Psoas muscle (tissue), 8 donors: ENCODE measurements at places on chromosomes 7 and 10. TPM values are rescaled to one million over a fixed set of nuclear protein-coding genes. Genes with fewer than 3 reads are reported as not detected.

DNA sequence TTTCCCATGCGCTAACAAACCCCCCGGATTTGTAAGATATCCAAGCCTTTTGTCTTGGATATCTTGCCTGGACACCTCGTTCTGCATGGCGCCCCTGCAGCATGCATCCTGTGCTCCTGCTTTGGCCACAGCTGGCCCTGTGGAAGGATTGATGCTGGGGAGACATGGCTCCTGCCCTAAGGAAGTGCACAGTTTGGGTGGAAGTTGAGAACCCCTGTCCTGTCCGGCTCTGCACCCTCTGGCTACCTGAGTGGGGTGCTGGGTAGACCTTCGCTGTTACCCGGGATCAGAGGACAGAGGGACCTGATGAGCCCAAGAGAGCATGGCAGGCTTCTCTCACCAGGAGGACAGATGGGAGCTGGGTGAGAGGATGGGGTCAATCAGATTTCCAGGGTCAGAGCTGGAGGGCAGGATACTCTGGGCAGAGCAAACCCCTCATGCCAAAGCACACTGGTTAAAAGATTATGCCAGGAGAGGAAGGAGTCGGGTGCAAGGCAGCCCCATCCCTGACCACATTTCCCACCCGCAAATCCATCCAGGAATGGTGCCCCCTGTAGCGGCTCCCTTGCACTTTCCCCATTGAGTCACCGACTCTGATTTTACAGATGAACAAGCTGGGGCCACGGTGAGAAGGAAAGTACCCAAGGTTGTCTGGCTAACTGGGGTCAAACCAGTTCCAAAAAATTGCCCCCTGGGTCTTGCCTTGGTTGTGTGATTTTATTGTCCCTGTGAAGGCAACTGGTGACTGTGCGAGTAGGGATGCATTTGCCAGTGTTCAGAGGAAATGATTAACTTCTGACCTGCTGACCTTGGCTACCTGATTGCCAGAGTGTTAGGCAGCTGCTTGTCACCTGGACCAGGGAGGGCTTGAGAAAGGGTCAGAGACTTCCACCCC lies 290.1 kb upstream of the ZMIZ1 start:
- DNase-seq, result no peak

DNA sequence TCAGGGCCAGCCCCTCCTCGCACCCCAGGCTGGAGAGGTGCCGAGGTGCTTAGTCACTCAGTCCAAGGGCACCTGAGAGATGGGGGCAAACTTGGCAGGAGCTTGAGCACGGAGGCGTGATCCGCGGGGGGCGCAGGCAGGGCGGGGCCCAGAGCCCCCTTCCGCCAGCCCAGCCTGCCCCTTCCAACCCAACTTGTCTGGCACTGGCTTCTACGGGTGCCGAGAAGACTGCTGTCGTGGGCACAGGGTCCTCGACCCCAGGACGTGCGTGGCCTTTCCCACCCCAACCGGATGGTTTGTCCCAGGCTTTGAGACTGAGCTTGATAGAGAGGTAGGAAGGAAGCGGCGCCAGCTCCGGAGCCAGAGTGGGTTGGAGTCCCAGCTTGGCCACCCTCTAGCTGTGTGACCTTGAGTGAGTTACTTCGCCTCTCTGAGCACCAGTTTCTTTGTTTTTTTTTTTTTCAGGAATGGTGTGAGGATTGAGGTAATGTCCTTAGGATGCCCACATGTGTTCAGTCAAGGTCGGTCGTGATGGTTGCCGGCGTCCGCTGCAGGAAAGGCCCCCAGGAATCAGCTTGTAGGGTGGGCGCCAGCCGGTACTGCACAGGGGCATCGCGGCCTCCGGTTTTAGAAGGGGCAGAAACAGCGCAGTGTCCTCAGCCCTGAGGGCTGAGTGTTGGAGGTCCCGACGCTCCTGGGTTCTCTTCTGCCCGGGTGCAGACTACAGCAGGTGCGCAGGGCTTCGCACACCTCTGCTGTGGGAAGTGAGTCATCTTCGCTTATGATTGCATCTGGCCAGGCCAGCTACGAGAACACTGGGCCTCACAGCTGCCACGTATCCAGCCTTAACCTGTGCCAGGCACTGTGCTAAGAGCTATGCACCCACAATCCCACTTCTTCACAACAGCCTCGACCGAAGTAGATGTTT lies 28.6 kb upstream of the VAX1 start:
- no peak for DNase-seq

DNA sequence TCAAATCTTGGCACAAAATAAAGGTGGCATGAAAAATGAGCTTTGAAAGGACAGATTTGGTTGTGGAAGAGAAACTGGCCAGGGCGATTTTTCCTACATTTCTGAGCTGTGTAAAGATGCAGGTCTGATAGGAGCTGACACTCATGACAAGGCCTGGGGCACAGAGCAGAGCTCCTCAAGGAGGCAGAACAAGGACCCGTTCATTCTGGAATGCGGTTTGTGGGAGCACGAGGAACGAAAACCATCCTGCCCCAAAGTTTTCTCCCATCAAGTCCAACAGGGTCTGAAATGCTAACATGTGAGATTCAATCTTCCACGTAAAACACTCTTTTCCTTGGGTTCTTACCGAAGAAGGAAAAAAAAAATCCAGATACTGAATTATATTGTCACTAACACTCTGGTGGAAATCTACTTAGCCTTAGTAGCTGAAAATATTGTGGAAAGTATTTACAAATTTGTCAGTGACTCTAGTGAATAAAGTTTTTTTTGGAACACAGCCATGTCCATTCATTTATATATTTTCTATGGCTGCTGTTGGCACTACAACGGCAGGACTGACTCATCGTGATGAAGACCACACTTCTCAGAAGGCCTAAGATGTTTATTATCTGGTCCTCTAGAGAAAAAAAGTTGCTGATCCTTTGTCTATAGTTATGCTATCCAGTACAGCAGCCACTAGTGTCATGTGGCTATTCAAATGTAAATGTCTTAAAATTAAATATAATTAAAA lies 215.7 kb downstream of the BAMBI start:
- DNase-seq, result no peak

DNA sequence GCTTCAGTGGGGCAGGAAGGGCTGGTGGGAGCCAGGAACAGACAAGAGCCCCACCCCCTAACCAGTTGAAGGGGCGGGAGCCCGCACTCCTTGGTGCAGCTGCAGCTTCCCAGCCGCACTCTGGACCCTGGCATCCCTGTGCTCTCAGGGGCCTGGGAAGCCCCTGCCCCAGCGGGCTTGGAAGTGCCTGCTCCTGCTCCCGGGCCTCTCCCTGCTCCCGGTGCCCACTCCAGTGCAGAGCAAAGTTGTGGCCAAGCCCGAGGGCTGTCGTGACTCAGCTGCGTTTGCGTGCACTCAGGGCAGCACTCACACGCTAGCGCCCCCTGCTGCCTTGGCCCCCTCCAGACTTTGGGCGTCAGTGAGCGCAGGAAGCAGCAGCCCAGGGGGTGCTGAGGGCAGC lies 883.8 kb downstream of the LRMDA start:
- DNase-seq, result no peak

SLC29A3 gene
- 1.3 TPM for total RNA-seq

CCDC172 gene
- total RNA-seq, result not detected

DYDC2 gene
- not detected for total RNA-seq
